ENCODE measurements at places on chromosomes 6 and 20.

DNA sequence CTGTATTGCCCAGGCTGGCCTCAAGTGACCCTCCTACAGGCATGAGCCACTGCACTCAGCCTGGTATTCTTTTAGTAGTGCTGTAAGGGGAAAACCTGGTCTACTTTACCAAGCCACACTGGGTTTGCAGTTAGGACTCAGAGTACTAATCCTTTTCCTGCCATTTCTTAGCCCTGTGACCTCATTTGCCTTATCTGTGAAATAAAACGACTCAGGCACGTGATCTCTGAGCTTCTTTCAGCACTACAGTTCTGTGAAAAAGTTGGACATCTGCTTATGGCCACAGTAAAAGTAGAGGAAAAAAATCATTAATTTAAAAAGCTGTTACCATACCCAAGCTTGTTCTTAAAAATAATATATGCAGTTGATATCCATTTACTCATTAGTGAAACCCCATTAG, 1007.5 kb downstream of the KIF16B start:
- no peak for DNase-seq

- no peak for DNase-seq
These were observed 63.2 kb upstream of the TBC1D7 start for GRCh38 chr6:13391537-13391936.

DNA sequence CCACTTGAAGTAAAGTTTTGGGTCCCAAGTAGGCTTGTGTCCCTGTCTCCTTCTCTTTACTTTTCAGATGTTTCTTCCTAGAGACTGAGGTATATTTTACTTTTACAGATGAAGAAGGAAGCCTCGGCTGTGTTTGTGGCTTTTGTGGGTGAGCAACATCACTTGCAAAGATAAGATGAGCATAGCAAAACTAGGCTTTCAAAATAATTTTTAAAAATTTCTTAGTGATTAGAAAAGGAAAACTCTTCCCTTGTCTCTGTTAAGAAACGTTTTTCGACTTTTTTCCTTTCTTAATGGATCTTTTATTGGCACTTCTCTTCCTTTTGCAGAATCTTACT, 7.6 kb downstream of the PTPN1 start:
- DNase-seq, result no peak

DNA sequence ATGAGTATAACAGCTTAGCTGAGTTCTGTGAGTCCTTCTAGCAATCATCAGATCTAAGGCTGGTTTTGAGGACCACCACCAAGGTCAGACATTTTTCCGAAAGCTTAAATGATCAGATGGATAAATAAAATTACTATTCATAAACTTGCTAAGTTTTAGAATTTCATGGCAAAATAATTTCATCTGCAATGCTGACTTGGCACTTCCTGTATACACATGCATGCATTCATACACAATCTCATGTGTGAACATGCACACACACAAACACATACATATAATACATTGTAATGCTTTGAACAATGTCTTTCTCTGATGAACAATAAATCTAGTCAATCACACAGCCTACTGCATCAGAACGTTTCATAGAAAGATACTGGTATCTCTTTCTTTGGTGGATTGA, 1068.3 kb downstream of the HACE1 start:
- DNase-seq, result no peak

DNA sequence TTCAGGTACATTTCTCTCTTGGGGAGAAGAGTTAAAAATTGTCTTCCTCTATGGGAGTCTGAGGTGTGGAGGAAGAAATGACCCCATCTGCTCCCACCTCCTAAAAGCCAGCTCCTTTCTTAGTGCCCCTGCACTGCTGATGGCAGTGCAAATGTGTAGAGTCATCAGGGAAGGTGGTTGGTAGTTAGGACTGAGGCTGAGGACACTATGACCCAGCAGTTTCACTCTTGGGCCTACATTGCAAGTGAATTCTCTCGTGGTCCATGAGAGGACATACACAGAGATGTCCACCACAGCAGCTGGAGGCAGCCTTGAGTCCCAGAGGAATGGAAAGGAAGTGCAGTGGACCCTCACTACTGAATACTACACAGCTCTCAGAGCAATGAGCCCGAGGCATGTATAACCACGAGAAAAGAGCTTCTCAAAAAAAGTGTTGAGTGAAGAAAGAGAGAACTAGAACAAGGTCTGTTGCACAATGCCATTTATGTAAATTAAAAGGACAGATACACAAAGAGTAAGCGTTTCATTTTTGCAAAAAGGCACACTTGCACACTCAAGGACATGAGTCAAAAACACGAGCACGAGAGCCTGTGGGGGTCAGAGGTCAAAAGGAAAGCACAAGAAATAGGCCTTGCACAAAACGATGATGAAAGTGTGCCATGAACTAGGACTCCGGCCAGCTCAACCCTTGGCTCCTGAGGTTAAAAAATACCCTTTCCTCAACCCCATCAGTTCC, 308.2 kb upstream of the PRND start:
- DNase-seq, result no peak

GRCh38 chr20:59750209-59750840, 146.0 kb downstream of the PHACTR3 start:
- DNase-seq, result no peak

GRCh38 chr20:32365564-32365963, 7.4 kb downstream of the ASXL1 start:
- DNase-seq, result no peak

DNA sequence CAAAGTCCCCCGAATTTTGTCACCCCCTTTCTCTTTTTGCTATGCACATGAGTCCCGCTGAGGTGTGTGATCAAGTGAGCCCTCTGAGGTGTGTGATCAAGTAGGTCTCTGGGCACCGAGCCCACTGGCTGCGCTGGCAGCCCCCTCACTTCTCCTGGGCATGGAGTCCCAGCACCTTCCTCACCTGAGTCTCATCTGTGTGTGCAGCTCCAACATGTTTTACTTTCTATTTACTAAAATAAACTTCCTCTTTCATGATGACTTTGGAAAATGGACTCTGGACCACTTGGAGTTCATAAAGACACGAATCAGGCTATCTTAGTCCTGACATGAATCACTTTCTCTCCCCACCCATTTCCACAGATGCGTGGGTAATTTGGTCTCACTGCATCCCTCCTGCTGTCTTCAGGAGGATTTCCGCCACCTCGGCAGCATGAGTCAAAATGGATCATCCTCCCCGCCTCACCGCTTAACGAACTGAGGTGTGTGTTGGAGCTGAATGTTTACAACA, 39.8 kb downstream of the PRDM1 start:
- no peak for DNase-seq

DNA sequence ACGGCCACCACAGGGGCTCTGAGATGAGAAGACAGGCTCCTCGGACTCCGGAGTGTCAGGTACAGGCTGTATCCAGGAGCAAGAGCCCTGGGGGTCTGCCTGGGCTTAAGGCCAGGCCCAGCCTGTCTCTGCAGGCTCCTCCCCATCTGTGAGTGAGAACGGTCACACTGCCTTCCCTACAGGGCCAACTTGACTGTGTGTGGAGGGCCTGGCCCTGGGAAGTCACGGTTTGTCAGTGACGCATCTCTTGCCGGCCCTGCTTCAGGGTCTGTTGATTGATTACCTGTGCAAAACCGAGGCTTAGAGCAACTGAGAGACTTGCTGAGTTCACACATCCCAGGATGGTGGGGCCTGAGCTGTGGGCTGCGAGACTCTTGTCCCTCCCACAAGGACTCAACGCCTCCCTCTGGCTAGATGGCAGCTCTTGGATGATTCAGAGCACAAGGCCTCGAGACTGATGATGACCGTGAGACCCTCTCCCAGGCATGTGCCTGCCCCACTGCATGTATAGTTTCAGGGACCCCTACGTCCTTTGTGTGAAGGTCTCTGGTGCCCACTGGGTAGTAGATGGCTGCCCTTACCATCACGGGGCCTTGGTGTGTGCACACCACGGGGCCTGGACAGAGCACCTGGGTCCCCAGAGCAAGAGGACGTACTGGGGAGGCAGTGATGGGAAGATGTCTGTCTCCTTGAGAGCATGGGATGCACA, 5.9 kb downstream of the RBM38 start:
- no peak for DNase-seq

- DNase-seq, result no peak
These were observed 83.2 kb downstream of the SHLD1 start for GRCh38 chr20:5833309-5833941.

DNA sequence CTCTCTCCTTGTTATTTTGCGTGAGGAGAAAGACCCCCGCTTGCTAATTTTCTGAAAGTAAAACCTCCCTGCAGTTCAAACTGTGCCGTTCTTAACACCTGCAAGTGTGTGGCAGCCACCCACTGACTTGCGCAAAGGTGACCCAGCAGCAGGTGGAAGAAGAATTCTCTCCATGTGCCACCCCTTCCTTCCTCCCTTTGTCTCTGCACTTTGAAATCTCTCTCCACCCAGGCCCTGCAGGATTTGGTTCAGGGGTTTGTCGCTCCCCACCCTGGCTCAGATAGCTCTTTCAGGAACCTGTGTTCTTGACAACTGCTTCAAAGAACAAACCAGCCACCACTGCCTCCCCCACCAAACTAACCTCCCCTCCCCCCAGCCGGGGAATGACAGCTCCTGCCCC, 41.4 kb downstream of the ZNF831 start:
- no peak for DNase-seq

DNA sequence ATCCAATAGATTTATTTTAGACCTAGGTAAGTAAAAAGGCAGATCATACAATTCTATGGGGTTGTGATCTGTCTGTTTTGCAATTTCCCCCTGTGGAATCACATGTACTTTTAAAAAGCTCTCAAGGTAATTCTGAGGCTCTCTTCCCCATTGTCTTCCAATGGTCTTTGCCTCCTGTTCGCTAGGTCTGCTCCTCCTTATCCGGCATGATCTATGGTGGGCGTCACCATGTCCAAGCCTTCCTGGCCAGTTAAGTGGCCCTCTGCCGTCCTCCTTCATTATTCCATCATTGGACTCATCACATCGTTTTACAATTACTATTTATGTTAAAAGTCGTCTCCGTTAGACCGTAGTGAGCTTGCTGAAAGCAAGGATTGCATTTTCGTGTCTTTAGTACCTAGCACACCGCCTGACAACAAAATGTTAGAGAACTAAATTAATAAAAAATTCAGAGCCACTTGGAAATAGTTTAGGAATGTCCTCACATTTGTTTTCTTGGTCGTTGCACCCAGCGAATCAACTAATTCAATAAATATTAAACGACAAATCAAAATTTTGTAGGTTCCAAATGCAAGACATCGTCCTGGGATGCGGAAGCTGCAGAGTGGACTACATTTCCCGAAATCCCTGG, 2.2 kb upstream of the STXBP5 start:
- peak; percentile 85 for DNase-seq

DNA sequence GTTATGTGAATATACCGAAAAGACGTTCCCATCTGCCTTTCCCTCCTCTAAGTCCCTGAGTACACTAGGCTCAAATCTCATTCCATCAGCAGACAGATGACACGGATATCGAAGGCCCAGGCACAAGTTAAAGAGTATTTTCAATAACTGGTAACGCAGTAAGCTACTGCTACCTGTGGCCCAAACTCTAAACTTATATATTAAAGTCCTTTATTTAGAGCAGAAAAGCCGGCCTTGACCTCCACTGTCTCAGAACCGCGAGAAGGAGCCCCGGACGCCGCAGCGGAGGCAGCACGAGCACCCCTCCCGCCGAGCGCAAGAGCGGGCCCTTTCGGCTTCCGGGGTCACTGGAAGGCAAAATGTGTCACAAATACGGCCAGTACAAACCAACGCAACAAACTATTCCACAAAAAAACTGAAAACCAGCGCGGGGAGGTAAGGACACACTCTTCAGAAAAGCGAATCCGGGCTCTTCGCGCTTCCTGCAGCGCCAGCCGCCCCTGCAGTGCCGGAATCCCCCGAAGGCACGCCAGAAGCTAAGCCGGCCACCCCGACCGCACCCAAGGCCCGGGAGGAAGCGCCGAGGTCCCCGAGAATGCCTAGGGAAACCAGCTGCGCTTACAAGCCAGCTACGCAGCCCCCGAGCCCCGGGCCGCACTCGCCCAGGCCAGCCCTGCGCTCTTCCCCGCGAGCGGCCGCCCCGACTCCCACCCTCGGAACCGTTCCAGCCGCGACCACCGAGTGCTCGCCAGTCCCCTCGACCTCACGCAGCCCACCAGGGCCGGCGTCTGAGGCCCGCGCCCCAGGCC, 681 bp downstream of the DIDO1 start:
- no peak for DNase-seq

GRCh38 chr6:29965873-29966601, 23.7 kb downstream of the HLA-A start:
- peak; percentile 24 for DNase-seq

- DNase-seq, result no peak
These were observed 42.7 kb downstream of the GPLD1 start for GRCh38 chr6:24446670-24447069.

GRCh38 chr20:34022151-34022838, 28.6 kb downstream of the RALY start:
- peak; percentile 47 for DNase-seq

GRCh38 chr6:142624978-142625715, 319.8 kb downstream of the HIVEP2 start:
- DNase-seq, result no peak

GRCh38 chr20:34089175-34089479, 22.9 kb downstream of the EIF2S2 start:
- no peak for DNase-seq

GRCh38 chr6:84390851-84391250, 163.4 kb upstream of the CEP162 start:
- no peak for DNase-seq

- DNase-seq, result peak; percentile 71
These were observed 290.6 kb upstream of the ZNF337 start for GRCh38 chr20:25987073-25987927.

GRCh38 chr6:166446146-166446545, 63.4 kb upstream of the MPC1 start:
- no peak for DNase-seq

- DNase-seq, result no peak
These were observed 5.4 kb upstream of the MICA start for GRCh38 chr6:31397901-31398525.

- no peak for DNase-seq
These were observed 10.5 kb downstream of the NKX2-2 start for GRCh38 chr20:21503345-21503744.

- no peak for DNase-seq
These were observed 55.2 kb downstream of the PTPN1 start for GRCh38 chr20:50565383-50565782.

DNA sequence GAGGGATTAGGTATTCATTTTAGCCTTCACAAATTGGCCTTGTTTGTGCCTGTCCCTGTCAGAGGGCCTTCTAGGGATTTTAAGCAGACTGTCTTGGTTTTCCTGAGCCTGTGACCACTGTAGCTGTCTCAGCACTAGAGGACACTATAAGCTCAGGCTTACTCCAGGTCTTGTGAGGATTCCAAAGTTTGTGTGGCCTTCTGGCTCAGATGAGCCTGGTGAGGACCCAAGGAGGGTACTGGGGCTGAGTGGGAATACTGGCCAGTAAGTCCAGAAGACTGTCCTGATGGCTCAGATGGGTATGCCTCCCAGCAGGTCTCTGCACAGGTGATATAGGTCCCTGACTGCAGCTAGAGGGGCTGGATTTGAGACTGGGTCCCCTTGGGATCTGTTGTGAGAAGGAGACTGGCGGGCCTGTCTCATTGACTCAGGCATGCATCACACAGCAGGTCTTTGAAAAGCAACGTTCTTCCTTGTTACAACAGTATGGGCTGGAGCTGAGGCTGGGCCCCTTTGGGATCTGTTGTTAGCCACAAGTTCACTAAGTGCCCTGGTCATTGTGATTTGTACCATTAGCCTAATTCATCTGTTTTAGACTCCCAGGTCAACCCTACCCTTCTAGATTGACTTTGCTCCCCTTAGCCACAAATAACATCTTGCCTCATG, 26.3 kb upstream of the TFB1M start:
- no peak for DNase-seq
